GM04504 (cell line): ENCODE measurements at places on chromosomes 3 and 15.

DNA sequence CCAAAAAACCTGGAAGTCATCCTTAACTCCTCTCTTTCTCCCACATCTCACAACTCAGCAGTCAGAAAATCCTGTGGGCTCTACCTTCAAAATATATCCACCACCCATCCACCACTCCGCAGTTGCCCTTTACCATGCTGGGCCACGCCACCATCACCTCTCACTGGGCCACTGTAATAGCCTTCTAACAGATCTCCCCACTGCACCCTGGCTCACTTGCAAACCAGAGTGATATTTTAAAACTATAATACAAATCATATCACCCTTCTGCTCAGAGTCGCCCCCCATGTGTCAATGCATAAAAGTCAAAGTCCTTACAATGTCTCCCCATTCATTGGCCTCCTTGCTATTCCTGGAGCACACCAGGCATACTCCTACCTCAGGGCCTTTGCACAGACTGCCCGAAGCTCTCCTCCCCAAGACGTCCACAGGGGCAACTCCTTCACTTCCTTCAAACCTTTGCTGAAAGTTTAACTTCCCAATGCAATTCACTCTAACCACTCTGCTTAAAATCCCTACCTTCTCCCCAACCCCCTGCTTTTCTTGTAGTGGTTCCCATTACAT is 1.5 kb upstream of the LIPC start:
- DNase-seq, result no peak

- no peak for DNase-seq
Observed at GRCh38 chr15:70291305-70292075, 193.8 kb upstream of the TLE3 start.

DNA sequence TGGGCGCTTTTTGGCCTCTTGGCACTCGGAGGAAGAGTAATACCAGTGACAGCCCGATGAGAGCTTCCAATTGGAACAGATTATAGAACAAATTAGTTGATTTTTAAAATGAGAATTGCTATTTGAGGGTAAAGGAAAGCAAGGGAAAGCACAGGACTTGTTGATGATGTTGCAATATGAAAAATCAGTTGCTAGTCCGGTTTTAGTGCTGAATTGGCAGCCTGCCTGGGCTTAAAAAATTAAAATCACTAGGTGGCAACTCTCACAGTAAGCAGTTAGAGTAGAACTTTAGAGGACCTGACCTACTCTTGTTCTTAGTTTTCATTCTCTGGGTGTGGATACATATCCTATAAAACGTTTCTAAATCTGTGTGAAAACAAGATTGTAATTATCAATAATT is 2.1 kb upstream of the SCAANT1 start:
- no peak for DNase-seq

DNA sequence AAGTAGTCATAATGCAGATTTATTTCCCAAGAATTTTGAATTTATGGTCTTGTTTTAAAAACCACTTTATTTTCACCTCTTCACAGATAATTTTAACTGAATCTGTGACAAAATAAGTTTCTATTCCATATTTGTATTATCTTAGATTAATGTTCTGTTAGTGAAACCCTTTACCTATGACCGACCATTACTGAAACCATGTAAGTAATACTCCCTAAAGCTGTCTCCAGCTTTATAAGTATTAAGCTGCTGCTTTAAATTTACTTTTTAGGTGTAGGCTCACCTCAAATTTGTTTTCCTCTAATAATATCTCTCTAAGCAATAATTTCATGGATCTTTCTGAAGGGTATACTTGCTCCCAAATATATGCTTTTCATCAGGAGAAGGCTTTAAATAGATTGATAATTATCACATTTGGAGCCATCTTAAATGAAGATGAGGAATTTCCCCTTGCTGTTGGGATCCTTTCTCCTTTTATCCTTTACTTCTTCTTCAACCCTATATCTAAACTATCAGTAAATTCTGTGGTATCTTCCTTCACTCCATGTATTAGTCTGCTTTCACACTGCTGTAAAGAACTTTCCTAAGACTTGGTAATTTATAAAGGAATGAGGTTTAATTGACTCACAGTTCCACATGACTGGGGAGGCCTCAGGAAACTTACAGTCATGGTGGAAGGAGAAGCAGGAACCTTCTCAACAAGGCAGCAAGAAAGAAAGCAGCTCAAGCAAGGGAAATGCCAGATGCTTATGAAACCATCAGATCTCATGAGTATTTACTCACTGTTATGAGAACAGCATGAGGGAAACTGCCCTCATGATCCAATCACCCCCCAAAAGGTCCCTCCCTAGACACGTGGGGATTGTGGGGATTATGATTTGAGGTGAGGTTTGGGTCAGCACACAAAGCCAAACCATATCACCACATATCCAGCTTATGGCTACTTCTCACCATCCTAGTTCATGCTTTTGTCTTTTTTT is 92.3 kb upstream of the P2RY1 start:
- no peak for DNase-seq

DNA sequence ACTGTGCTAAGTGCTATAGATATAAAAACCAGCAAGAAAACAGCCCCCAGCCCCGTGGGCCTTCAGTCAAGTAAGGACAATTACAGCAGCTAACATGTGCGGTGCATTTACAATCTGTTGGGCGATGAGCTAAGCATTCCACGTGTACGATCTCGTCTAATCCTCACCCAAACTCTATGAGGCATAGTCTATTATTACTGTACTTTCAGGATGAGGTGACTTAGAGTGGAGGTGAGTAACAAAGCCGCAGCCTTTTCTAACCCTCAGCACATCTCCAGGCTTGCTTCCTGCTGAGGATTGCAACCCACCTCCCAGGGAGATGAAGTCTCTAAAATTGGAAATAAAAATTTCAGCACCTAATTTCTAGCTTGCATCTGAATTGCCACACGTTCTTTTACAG is 53.2 kb upstream of the MCF2L2 start:
- no peak for DNase-seq

DNA sequence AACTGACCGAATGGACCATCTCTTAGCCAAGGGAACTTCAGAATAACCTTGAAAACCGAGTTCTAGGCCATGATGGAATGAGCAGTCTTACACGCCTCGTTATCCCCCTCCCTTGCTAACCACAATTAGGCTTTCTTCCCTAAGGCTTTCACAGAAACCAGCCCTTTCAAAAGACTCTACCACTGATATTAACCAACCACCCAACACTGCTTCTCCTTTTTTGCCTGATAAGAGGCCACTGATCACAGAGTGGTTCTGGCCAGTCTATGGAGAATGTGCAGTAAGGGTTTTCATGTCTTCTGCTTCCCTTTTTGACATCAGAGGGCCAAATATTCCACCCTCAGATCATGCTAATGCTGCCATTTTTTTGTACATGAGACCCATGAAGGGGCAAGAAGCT is 59.3 kb downstream of the MCF2L2 start:
- no peak for DNase-seq
